NCI-H1417 treated with DMSO at 0.1 percent for 48 hours (cell line): ENCODE measurements at places on chromosomes 6 and 20.

GRCh38 chr6:105880030-105880492, 206.1 kb upstream of the PRDM1 start:
- DNase-seq: no peak

- DNase-seq: no peak
These were observed 180.6 kb upstream of the CCN2 start for GRCh38 chr6:132131758-132132157.

GRCh38 chr6:93017213-93017612, 402.1 kb downstream of the EPHA7 start:
- no peak for DNase-seq

GRCh38 chr6:41335943-41336342, 535 bp downstream of the NCR2 start:
- DNase-seq: no peak

DNA sequence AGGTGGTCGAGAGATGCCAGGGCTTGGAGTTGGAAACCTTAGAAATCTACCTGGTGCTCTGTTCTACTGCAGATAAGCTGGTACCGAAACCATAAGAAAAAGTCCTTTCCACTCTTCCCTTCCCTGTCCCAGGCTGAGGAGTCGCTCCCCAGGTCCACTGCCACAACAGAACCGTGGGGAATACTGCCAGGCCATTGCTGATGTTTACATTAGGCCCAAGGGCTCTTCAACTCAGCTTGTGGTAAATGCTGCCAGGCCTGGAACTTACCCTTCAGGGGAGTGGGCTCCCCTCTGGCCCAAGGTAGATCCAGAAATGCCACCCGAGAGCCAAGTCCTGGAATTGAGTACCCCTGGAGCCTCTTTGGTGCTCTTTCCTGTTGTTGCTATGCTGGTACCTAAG, 388.4 kb downstream of the ESR1 start:
- no peak for DNase-seq

- DNase-seq: no peak
These were observed 236.1 kb downstream of the COL12A1 start for GRCh38 chr6:74969591-74970267.

DNA sequence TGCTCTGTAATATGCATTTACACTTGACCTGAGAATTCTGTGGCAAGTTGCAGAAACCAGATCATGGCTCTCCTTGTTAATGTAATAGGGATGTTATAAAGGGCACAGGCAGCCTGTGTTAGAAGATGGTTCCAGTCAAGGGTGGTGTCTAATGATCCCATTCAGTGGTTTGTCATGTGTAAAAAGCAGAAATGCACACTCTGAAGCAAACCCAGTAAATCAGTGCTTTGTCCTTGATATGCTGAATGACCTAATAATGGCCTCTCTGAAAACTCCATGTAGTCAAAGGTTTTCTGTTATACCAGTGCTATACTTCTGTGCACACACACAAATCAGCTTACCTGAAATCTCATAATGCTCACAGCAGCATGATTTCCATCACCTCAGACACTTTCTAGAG, 66.2 kb downstream of the SOBP start:
- DNase-seq: no peak

GRCh38 chr20:37494796-37495195, 26.3 kb upstream of the NNAT start:
- no peak for DNase-seq

- no peak for DNase-seq
These were observed 207.2 kb upstream of the SSTR4 start for GRCh38 chr20:22827916-22828315.

DNA sequence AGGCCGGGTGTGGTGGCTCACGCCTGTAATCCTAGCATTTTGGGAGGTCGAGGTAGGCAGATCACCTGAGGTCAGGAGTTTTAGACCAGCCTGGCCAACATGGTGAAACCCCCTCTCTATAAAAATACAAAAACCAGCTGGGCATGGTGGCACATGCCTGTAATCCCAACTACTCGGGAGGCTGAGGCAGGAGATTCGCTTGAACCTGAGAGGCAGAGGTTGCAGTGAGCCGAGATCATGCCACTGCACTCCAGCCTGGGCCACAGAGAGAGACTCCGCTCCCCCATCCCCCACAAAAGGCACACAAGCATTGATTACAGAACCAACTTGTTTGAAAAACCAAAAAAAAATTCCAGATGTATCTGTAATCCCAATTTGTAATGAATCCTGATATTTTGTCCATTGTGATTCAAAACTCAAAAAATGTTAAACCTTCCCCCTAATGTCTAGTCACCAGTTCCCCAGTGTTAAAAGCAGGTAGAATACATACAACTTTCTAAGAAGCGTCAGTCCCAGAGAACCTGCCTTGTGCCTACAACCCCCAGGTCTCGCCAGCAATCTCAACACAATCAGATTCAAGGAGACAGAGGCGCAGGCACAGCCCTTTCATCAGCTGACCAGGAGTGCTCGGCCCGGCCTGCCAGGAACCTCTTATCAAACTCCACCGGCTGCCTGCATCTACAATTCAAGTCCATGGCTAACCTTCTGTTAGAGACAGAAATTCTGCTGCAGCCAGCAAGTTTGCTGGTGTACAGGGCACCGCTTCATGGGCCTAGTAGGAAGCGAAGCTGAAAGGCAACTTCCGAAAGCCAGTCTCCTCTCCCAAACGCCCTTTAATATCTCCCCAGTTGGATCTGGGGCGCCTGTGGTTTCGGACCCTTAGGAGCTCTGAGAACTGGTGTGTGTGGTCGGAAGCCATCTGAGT, 2.1 kb downstream of the EZR start:
- DNase-seq: no peak

- DNase-seq: no peak
These were observed 9.8 kb upstream of the TASP1 start for GRCh38 chr20:13648291-13649228.

GRCh38 chr6:19836799-19837510, at the start of gene ID4:
TSS of gene ID4 (plus strand) at chr6:19837370. CDS start at chr6:19837755, 385 bp downstream.
- DNase-seq: no peak

- DNase-seq: no peak
These were observed 596.1 kb downstream of the QKI start for GRCh38 chr6:164010441-164011103.

DNA sequence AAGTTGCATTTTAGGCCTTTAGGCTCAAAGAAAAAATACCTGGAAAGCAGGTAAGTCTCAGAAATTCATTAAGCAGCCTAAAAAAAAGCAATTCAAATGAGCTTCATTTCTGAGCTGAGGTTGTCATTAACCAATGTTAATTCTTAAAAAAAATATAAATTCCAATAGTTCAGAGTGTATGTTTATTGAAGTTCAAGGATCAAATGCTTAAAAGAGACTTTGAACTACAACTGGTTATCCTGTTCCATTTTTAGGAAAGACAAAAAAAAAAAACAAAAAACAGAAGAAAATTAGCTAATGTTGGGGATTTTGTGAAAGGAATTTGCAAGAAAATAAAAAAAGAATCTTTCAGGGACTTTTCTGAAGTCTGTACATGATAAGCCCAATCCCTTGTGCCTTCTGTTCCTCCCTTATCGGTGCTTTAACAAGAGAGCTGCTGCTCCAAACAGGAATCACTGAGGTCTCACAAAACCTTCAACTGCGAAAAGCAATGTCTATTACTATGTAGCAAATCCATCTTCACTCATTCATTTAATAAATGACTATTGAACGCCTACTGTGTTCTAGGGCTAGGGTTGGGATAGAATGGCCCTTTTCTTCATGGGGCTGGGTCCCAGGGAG, 90.3 kb downstream of the FOXF2 start:
- no peak for DNase-seq

- DNase-seq: no peak
These were observed 98.6 kb upstream of the MRPS10 start for GRCh38 chr6:42315991-42316970.

- DNase-seq: no peak
These were observed 2.0 kb downstream of the CLIC1 start for GRCh38 chr6:31734247-31734820.

DNA sequence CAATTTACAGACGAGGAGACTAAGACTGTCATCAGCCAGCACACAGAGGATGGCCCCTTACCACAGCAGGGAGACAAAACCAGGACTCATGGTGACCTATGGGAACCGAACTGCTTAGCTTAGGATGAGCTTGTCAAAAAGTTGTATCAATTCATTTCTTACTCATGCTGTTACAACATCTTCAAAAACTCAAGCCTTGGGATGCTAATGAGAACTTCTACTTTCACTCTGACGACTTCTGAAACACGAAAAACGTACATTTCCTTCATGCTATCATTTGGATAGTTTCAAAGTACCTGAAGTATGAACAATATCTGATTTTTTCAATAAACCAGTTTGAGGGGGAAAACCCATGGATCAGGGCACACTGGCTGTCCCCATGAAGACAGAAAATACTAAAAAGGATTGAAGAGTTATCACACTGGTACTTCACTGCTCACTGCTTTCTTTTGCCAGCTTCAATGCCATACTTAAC, 31.9 kb downstream of the HIVEP2 start:
- DNase-seq: no peak

GRCh38 chr20:41145821-41146620, 8.7 kb downstream of the PLCG1 start:
- DNase-seq: no peak

DNA sequence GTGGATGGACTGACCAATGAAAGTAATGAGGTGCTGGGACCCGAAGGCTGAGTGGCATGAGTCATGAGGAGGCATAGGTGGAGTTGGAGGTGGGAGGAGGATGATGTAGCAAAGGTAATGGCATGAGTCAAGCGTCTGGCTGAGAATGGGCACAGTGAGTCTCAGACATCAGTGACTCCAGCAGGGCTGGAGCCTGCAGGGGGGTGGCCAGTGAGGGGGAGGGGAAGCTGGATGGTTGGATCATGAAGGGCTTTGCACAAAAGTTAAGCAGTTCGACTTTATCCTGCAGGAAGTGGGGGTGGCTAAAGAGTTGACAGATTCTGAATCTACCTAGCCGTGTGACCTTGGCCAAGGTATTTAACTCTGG, 99.0 kb upstream of the IYD start:
- DNase-seq: no peak

- no peak for DNase-seq
These were observed 479.5 kb downstream of the CD83 start for GRCh38 chr6:14597090-14597489.

GRCh38 chr20:44656448-44656847, 4.9 kb upstream of the ADA start:
- no peak for DNase-seq

- no peak for DNase-seq
These were observed 25.7 kb downstream of the TTI1 start for GRCh38 chr20:38007526-38007925.

- DNase-seq: no peak
These were observed 42.2 kb downstream of the ZNF292 start for GRCh38 chr6:87197547-87197946.

GRCh38 chr6:16824845-16825685, 63.8 kb upstream of the ATXN1 start:
- no peak for DNase-seq

DNA sequence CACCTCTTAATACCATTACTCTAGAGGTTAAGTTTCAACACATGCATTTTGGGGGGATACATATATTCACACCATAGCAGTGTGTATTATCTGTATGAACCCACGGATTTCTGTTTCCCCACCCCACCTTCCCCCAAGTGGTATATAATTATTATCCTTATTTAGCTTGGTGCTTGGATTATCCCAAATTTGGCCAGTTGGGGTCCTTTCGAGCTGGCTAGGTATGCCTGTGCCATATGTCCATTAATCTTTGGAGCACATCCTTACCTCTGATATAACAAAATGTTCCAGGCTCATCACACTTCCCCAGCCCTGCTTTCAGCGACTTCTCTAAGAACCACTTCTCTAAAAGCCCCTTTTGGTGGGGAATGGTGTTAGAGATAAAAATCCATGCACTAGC, 118.7 kb upstream of the MLIP start:
- DNase-seq: no peak

DNA sequence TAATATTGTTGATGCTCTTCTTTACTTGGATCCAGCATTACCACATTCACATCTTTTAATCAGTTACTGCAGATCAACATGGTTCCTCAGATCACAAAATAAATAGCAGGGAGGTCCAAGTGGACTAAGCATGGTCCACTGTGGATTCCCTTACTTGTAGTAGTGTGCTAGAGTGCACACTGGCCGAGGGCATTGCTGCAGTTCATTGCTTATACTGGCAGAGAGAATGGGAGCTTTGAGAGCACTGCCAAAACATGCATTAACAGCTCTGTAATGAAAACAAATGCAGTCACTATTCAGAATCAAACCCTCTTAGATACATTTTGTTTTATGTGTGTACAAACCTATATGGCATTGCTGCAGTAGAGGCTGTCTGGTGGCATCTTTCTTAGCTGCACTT, 471.5 kb downstream of the CD109 start:
- no peak for DNase-seq

- no peak for DNase-seq
These were observed 167.5 kb downstream of the CD83 start for GRCh38 chr6:14284969-14285590.

DNA sequence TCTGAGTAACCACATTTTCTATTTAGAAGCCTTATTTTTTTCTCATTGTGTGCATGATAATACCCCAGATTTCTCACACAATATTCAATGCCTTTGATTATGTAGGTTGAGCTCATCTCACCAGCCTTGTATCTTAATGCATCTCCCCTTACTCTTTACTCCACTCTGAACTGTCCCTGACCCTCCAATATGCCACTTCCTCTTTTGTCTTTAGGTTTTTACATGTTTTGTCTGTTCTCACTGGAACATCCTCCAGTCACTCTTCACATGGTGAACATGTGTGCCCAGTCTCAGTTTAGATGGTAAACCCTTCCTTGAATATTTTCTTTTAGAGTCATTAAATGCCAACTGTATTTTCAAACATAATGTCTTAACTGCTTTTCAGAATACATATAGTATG, 392.9 kb upstream of the IMPG1 start:
- no peak for DNase-seq

DNA sequence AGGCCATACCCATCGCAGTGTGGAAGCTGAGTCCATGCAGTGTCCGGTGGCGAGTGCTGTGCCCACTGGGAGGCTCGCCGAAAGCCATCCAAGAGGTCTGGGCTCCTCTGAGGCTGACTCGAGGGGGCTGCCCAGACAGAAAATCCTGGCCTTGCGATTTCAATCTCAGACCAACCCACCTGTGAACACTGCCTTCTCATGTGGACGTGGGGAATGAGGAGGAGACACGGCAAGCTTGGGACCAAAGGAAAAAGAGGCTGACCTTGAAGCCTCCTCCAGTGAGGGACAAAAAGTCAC, 157.2 kb upstream of the AFDN start:
- no peak for DNase-seq

DNA sequence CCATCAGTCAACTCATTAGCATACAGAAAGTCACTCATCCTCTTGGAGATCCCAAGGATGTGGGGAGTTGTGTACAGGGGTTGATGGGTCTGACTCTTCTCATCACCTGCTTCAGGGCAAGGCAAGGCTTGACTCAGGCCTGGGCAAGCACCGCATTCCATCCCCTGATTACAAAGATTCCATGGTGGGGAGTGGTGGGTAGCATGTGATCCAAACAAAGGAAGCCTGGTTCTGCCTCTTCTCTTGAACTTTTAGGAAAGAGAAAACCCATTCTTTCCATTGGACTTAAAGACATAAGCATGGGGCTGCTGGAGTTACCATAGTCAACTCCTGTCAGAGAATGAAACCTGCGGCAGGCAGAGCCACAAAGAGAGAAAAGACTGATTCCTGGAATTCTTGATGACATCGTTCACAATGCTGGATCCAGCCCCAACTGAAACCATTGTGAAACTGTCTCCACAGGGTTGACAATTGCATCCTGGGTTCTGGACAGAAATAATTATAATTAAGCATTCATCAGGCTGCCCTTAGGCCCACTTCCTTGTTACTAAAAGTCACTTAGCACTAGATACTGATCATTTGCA, 235.8 kb upstream of the KCNG1 start:
- DNase-seq: no peak
